T-helper 17 cell (primary cell): ENCODE measurements at places on chromosomes 11 and 22. TPM values are rescaled to one million over a fixed set of nuclear protein-coding genes. Genes with fewer than 3 reads are reported as not detected.

Gene MIF
- total RNA-seq: 219 TPM

Gene SPON1
- total RNA-seq: 7.3 TPM

GRCh38 chr22:46287873-46288751 lies 8.6 kb upstream of the GTSE1 start:
- DNase-seq: no peak

Gene OR52I1
- total RNA-seq: not detected

Gene GTSE1
- 0.57 TPM for total RNA-seq

Gene CRYBB2
- total RNA-seq: not detected

Gene PRG3
- total RNA-seq: not detected

Gene OR51I1
- total RNA-seq: not detected

DNA sequence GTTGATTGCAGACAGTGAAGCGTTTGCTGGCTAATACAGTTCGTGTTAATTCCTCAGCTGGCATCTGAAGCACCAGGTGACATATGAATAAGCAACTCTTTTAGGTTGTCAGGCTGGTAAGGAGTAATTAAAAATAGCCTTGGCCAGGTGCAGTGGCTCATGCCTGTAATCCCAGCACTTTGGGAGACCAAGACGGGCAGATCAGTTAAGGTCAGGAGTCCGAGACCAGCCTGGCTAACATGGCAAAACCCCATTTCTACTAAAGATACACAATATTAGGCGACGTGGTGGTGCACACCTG lies 74.9 kb downstream of the CECR2 start:
- DNase-seq: no peak

Gene EFCAB6
- total RNA-seq: 0.16 TPM

- DNase-seq: no peak
These were observed 12.3 kb downstream of the ME3 start for GRCh38 chr11:86660088-86660487.

GRCh38 chr11:62958547-62959421 lies 26.0 kb downstream of the SLC22A6 start:
- no peak for DNase-seq

- DNase-seq: no peak
These were observed 14.2 kb downstream of the RANGAP1 start for GRCh38 chr22:41271787-41272186.

Gene CBY1
- 11.9 TPM for total RNA-seq

DNA sequence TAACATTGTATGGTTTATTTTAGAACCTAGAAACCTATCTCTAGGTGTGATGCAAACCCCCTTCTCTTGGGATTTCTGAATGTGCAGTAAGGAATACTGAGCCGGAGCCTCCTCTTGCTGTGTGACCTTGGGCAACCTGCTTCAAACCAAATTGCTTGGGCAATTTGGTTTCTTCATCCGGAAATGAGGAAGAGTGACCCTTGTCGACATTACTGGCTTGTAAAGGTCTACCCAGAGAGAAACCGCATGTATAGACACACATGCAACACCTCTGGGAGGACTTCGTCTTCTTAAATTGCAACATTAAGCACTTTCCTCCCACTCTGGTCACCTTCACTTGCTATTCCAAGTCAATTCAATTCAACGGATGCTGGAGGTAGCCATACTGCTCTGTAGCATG lies 19.6 kb upstream of the TP53I11 start:
- DNase-seq: no peak

GRCh38 chr11:69493931-69494821 lies 12.7 kb downstream of the LINC01488 start:
- DNase-seq: no peak

Gene OR5P2
- not detected for total RNA-seq

- no peak for DNase-seq
These were observed 104.9 kb downstream of the GAB2 start for GRCh38 chr11:78312712-78313111.

- DNase-seq: no peak
These were observed 1.8 kb downstream of the KCNK7 start for GRCh38 chr11:65593518-65594414.

Gene APOL4
- total RNA-seq: not detected

Gene MUC6
- total RNA-seq: not detected

GRCh38 chr11:88384004-88384668 lies 46.6 kb upstream of the CTSC start:
- no peak for DNase-seq

DNA sequence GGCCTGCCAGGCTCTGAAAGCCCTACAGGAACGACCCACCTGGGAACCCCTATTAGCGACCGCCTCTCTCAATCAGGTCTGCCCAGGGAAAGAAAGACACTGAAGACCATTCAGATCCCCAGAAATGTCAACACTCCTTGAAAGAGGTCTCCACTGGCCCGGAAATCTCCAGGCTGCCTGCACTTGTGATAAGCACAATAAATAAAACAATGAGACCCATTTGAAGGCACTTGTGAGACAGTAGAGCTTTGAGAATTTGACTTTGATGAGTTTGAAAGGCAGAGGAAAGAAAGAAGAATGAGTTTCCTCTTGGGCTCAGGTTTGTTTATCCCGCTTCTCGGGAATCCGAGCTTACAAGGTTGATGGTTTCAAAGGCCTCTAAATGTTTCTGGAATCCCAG lies 416.3 kb downstream of the BUD13 start:
- no peak for DNase-seq

- peak; percentile 53 for DNase-seq
These were observed 2.6 kb downstream of the KLHDC7B start for GRCh38 chr22:50548040-50548920.

DNA sequence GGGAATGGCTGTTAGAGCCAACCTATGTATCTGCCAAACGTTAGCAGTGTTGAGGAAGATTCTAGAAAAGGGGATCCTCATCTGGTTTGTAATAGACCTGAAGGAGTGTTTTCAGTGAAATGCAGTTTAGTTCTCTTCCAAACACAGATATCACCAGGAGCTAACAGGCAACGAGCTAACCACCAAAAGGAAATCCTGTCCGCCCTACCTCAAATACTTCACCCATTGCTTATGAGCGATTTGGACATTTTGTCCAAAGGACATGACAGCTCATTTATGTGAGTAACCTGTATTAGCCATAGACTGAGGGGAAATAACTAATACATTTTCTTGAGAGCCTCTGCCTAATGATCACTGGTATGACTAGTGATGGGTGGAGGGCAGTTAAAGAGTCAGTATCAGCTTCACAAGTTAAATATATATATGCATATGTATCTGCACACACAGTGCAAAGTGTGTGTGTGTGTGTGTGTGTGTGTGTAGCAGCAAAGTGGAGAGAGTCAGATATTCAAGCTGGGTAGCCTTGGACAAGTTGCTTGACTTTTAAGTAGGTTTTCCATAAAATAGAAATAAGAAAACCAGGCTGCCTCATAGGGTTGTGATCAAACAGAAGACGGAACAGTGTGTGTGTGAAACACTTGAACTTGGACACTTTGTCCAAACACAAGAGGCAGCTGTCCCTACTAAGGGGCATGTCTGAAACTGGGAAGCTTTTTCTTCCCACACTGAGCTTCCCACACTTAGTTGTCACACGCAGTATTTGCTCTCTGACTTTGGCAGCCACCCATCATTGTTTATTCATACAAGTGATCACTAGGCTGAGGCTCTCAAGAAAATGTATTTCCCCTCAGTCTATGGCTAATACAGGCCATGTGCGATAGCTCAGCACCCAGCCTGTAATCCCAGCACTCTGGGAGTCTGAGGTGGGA lies 940 bp upstream of the C11orf91 start:
- DNase-seq: no peak

Gene CD3D
- total RNA-seq: 313 TPM

DNA sequence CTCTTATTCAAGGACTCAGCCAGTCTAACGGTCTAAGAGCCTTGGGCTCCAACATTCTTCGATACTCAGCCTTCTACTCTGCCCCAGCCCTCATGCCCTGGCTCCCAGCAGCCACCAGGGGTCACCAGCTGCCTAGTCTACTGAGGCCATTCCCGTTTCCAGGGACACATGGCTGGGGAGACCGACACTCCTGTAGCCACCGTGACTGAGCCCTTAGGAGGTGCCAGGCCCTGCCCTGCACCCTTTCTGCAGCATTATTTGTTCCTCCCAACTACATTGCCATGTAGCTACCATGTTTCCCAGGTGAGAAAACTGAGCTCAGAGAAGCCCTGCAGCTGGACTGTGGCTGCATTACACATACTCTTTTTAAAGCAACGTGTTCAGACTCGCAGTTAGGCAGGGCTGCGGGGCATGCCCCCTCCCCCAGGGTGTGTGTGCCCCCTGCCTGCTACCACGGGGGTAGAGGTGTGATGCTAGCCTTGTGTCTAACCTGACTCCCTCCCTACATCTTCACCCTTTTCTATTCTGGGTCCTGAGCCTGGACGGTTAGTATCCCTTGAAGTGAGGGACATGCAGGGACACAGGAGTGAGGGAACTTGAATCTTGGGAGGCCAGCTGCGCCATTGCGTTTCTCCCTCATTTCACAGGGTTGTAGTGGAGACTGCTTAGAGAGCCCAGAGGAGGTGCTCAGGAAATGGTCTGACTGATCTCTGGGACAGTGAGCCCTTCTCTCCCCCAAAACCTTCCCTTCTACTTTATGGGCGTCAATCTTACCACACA lies 17.5 kb downstream of the ATG16L2 start:
- DNase-seq: peak; percentile 32

GRCh38 chr11:70727899-70728620 lies 329.7 kb downstream of the CTTN start:
- no peak for DNase-seq

Gene GP1BB
- total RNA-seq: 113 TPM

DNA sequence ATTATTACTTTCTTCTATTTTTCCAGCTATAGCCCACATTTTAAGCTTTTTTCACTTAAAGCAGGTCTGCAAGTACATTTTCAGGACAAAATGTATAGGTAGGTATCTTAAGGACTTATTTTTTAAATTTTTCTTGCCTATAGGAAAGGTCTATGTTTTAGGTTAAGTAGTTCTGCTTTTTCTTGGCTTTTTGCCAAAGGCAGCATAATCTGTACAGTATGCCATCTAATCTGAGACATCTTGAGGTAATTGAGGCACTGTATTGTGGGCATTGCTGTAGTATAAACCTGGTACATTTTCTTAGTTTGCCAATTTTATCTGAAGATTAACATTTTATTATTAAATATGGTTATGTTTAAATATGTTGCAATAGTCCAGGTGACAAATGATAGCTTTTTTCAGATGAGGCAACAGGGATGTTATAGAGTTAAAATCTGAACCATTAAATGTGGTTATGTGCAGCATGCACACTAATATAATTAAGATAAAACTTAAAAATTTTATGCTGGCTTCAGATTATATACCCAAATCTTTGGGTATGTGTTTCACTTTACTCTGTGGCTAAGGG lies 42.9 kb downstream of the QSER1 start:
- no peak for DNase-seq

GRCh38 chr11:113895367-113896155 lies 9.0 kb upstream of the HTR3B start:
- DNase-seq: no peak

- DNase-seq: no peak
These were observed 261.4 kb downstream of the DDX10 start for GRCh38 chr11:108926171-108926840.

DNA sequence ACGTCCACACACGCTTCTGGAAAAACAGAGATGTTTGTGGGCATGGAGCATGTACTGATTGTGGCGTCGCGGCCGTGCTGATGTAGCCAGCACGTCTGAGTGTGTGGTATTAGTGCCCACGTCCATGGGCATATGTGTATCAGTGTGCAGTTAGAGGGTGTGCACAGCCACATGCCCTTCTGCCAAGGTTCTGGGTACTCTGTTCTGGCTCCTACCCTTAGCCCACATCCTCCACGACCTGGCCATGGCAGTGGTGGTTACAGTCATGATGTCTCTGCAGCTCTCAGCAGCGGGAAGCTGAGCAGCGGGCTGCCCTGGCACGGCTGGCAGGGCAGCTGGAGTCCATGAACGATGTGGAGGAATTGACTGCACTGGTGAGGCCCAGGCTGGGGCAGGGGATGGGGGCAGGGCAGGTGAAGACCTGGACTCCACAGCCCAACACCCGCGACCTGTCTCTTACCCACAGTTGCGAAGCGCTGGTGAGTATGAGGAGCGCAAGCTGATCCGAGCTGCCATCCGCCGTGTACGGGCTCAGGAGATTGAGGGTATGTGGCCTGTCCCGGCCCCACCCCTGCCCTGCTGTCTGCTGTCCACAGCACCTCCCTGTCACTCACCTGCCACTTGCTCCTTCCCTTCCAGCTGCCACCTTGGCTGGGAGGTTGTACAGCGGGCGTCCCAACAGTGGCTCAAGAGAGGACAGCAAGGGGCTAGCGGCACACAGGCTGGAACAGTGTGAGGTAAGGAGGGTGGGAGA lies 7.3 kb downstream of the SMTN start:
- no peak for DNase-seq
